ENCODE measurements at places on chromosomes 16 and 17. TPM values are rescaled to one million over a fixed set of nuclear protein-coding genes. Genes with fewer than 3 reads are reported as not detected.

- peaks cover 7% of the 10 kb centered on the region for H3K4me1 ChIP-seq
- peak overlapping the region; percentile 49 for H3K4me3 ChIP-seq
- H3K27ac ChIP-seq = peak overlapping the region; percentile 89
- peak; percentile 63 for DNase-seq
- H3K36me3 ChIP-seq = no peaks in the 10 kb centered on the region
These were observed 74.0 kb downstream of the CMC2 start for GRCh38 chr16:80932708-80933095.

- no peaks in the 10 kb centered on the region for H3K27me3 ChIP-seq
- H3K4me3 ChIP-seq = no peak overlapping the region
- peaks cover 38% of the 10 kb centered on the region for H3K4me1 ChIP-seq
- no peaks in the 10 kb centered on the region for H3K36me3 ChIP-seq
These were observed 8.9 kb upstream of the PPL start for GRCh38 chr16:4945560-4946502.

DNA sequence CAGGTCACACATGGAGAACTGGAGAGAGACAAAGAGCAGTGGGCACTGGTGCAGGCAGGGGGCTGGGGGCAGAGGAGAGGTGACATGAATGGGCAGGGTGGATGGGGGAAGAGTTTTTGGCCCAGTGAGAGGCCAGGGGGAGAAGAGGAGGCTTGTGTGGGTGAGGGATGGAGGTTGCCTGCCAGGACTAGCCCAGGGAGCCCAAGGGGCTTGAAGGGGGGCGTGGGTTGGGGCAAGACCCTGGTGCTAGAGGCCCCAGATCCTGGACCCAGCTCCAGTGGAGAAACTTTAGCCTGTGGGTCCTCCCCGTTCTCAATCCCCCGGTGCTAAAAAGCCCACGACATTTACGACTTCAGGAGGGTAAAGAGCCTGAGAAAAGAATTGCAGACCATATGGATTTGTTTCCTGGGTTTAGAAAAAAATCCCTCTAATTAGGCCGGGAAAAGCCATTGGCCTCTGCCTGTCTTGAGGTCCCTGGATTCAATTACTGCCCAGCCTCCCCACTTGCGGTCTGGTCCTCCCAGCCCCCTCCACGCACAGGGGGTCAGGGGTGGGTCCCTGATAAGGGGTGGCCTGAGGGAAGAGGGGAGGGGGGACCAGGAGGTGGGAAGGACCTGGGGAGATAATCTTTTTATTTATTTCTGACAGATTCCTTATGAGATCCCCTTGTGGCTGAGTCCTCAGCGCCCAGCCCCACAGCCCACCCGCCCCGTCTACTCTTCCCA, 33.0 kb downstream of the NGFR start:
- H3K4me1 ChIP-seq = no peaks in the 10 kb centered on the region
- peaks cover 4% of the 10 kb centered on the region for H3K27me3 ChIP-seq
- no peaks in the 10 kb centered on the region for H3K36me3 ChIP-seq
- no peak for DNase-seq
- no peak overlapping the region for H3K4me3 ChIP-seq

Gene TERB1
- not detected for polyA plus RNA-seq

Gene SLC26A11
- polyA plus RNA-seq = 78.3 TPM

DNA sequence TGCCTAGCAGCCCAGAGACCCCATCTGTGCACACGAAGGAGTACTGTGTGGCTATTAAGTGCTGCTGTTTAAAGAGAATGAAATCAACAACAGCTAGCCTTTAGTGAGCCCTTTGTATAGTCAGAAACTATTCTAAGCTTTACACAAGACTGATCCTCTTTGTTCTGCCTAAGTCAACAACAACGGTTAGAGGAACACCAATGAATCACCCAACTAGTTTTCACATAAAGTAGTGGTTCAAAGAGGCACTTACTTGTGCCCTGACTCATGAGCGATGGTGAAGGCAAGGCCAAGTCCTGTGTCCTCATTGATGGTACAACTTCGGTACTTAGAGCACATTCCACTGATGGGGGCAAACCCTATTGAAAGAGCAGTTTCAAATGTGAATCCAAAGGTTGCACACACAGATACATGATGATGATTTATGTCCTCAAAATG, 75.8 kb downstream of the ADAMTS18 start:
- DNase-seq = no peak
- H3K4me3 ChIP-seq = no peak overlapping the region
- no peak overlapping the region for H3K27ac ChIP-seq
- peaks cover 3% of the 10 kb centered on the region for H3K27me3 ChIP-seq

Gene ZNF597
- polyA plus RNA-seq = 1.2 TPM

Gene ITGB4
- polyA plus RNA-seq = 12.5 TPM

- peaks cover 3% of the 10 kb centered on the region for H3K4me1 ChIP-seq
- H3K27me3 ChIP-seq = no peaks in the 10 kb centered on the region
- H3K27ac ChIP-seq = no peak overlapping the region
- no peaks in the 10 kb centered on the region for H3K36me3 ChIP-seq
- DNase-seq = no peak
These were observed 95.4 kb upstream of the TOB1 start for GRCh38 chr17:50961282-50962220.

DNA sequence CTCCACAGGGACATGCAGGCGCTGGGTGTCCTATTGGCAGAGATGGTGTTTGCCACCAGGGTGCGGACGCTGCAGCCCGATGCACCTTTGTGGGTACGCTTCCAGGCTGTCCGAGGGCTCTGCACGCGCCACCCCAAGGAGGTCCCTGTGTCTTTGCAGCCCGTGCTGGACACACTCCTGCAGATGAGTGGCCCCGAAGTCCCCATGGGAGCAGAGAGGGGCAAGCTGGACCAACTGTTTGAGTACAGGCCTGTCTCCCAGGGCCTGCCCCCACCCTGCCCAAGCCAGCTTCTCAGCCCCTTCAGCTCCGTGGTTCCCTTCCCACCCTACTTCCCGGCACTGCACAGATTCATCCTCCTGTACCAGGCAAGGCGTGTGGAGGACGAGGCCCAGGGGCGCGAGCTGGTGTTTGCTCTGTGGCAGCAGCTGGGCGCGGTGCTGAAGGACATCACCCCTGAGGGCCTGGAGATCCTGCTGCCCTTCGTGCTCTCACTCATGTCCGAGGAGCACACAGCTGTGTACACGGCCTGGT, 2.8 kb downstream of the WDR81 start:
- H3K4me1 ChIP-seq = peaks cover 17% of the 10 kb centered on the region
- no peak overlapping the region for H3K4me3 ChIP-seq
- H3K27me3 ChIP-seq = no peaks in the 10 kb centered on the region
- no peak overlapping the region for H3K27ac ChIP-seq
- H3K36me3 ChIP-seq = no peaks in the 10 kb centered on the region

Gene HID1
- polyA plus RNA-seq = 5.4 TPM

Gene RGS11
- polyA plus RNA-seq = 34.9 TPM

Gene CACNG3
- 1.4 TPM for polyA plus RNA-seq

DNA sequence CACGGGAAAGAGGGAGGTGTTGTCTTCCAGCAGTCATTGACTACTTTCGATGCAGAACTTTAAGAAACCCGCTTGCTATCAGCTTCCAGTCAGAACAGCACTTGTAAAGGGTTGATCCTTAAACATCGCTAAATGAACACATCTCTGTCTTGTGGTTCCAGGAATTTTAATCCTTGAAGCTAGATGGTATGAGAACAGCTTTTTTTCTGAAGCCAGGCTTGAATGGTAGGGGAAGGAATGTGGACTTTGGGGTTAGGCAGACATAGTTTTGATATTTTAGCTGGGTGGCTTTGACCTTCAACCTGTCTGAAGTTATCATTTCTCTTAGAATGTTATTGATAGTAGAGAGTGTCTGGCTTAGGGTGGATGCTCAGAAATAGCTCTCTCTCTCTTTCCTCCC, 81.1 kb downstream of the RGS9 start:
- H3K27me3 ChIP-seq = no peaks in the 10 kb centered on the region
- DNase-seq = no peak
- H3K36me3 ChIP-seq = no peaks in the 10 kb centered on the region
- H3K4me1 ChIP-seq = no peaks in the 10 kb centered on the region
- no peak overlapping the region for H3K27ac ChIP-seq
- no peak overlapping the region for H3K4me3 ChIP-seq

DNA sequence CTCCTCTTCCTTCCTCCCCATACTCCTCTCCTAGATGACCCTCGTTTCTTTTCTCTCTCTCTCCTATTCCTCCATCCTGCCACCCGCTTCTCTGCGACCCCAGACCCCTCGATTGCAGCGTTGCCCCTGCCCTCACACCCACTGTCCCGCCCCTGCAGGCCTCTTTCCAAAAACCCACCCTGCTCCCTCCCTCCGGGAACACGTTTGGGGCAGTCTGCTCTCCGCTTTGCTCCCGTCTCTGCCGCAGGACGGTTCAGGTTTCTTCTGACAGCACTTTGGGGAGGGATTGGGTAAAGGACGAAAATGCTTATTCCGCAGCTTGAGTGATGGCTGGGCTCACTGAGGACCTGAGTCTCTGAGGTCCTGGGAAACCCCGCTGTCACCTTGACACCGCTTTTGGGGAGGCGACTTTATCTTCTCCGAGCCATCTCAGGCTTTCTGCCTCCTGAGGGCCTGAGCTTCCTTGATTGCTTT, 690 bp downstream of the NDE1 start:
- peaks cover 15% of the 10 kb centered on the region for H3K4me1 ChIP-seq
- DNase-seq = peak; percentile 6
- H3K27ac ChIP-seq = no peak overlapping the region

Gene SPATA22
- 0.13 TPM for polyA plus RNA-seq

DNA sequence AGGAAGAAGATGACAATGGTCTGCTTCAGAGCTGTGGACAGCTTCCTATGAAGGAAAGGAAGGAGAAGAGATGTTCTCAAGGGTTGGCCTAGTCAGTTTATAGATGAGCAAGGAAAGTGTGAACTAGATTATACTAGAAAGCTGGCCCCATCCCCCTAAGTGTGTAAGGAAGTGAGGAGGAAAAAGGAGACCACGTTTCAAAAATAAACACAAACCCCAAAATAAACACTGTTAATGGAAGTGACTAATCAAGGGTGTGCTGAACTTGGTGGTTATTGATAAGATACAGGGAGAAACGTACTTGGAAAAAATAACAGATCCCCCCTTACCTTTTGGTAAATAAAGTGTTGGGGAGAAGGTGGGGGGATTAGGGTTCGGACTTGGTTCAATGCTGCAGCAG, 267.1 kb downstream of the SOX9 start:
- H3K27me3 ChIP-seq = no peaks in the 10 kb centered on the region
- no peak overlapping the region for H3K4me3 ChIP-seq
- H3K27ac ChIP-seq = no peak overlapping the region
- DNase-seq = no peak

Gene GPR139
- not detected for polyA plus RNA-seq

Measured in adrenal gland (tissue), 19 donors.